ENCODE measurements at places on chromosomes 6 and 20. TPM values are rescaled to one million over a fixed set of nuclear protein-coding genes. Genes with fewer than 3 reads are reported as not detected.
A peak's percentile ranks its signal among the peaks of the same experiment; 100 is the strongest.

DNA sequence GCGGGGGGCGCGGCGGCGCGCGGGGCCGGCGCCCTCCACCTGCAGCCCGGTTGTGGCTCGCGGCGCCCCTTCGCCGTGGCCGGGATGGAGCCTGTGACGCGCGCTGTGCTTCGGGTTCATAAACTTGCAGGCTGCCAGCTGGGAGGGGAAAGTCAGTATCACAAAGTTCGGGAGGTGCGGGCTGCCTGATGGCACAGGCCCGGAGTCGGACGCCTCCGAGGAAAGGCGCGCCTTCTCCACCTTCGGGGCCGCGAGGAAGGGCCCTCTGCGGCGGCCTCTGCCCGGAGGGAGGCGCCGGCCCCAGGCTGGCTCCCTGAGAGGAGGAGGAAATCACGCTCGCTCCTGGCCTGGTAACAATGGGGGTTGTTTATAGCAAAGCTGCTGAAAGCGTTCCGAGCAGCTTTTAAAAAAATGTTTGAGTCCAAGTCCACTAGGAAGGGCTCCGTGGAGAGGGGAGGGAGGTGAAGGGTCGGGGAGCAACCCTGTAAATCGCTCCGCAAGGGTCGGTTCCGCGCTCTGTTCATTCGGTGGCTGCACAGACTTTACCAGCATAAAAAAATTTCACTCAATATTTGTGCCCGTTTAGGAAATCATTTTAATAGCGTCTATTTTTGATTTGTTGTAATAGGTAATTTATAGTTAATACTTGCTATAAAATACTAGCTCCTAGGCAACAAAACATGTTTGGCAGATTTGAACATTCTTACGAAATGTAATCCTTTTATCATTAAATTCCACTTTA, 1.0 kb downstream of the AFDN start:
- DNase-seq = peak; percentile 17

DNA sequence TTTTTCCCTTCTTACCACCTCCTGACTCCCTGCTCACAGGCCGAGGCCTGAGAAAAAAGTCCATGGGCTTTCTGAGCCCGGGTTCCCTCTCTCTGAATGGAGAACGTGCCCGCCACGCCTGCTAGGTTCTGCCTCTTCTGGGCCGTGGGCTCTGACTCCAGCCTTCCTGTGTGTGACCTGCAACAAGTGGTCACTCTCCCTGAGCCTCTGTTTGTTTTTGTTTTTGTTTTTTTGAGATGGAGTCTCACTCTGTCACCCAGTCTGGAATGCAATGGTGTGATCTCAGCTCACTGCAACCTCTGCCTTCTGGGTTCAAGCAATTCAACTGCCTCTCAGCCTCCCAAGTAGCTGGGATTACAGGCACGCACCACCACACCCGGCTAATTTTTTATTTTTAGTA, 17.9 kb upstream of the VSTM2L start:
- no peak for DNase-seq

- no peak for DNase-seq
Observed at GRCh38 chr6:110083875-110084585, 95.4 kb downstream of the WASF1 start.

DNA sequence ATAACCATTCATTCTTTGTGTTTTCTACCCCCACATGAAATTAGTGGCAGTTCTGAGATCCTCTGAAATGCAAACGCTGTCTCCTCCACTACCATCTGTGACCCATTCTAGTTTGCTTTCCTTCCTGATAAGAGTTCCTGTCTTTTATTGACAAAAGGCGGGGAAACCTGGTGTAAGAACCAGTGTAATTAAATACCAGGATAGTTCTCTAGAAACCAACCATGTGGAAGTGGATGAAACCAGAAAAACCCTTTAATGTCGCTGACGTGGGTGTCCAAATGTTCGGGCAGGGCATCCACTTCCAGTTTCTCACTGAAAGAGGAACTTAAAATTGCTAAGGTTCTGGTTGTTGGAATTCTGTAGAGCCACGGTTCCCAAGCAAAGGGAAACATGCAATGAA, 79.1 kb downstream of the TNFRSF21 start:
- DNase-seq = no peak

DNA sequence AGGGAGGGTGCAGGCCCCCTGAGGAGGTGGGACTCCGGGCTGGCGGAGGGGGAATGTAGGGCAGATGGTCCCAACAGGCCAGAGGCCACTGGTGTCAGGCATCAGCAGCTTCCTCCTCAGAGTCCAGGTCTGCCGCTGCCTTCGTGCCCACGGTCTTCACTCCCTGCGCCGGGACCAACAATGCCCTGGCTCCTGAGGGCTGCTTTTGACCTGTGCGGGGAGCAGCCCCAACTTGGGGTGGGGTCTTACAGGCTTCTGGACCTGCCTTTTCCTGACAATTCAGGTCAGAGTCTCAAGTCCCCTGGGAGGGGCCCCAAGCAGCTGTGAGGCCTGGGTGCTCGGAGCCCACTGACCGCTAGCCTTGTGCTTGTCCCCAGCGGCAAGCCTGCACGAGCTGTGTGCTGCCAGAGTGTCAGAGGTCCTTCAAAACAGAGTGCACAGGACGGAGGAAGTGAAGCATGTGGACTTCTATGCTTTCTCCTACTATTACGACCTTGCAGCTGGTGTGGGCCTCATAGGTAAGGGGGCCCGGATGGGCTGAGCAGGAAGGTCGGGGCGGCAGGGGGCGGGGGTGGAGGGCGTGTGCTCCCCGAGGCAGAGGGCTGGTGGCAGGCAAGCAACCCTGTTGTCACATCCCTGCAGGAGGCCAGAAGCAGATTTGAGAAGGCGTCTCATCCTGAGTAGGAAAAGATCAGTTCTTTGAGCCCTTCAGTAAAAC, 25.3 kb upstream of the PYGB start:
- DNase-seq = no peak

- no peak for DNase-seq
Observed at GRCh38 chr20:25454153-25454900, 46.9 kb downstream of the GINS1 start.

- no peak for DNase-seq
Observed at GRCh38 chr6:167214206-167214605, 56.4 kb upstream of the GPR31 start.

GRCh38 chr6:41719436-41720261, 15.8 kb downstream of the TFEB start:
- no peak for DNase-seq

GRCh38 chr20:33450867-33451266, 7.3 kb upstream of the SNTA1 start:
- DNase-seq = no peak

DNA sequence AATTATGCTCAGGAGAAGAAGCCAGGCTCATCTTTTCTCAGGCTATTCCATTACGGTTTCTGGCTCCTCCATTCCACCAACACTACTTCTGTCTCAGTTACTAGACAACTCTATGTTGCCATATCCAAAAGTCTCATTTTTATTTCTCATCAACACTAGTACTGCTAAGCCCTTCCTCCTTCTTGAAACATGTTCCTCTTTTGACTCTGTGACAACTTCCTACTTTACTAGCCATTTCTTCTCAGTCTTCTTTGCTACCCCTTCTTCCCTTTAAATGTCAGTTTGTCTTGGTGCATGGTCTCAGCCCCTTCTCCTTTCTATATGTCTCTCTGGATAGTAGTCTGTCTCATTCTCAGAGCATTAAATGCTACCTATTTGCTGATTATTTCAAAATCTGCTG, 7.1 kb upstream of the ADGRG6 start:
- no peak for DNase-seq

DNA sequence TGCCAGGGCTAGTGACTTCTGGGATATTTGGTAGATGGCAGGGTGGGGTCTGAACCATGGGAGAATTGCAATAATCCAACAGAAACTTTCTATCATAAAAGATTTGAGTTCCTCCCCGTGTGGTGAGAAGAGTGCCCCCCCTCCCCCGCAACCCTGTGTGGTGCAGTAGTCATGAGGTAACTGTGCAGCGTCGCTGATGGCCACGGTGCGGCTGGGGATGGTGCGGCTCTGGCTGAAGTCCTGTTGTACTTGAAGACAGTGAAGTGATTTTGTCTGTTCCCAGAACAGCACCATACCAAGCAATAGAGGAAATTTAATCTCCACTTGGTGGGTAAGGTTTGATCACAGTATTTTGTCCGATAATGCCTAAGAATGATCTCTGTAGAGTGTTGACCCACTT, 654.8 kb upstream of the POU3F2 start:
- no peak for DNase-seq

The CALHM5 gene
- not detected for total RNA-seq

The RIPOR3 gene
- not detected for total RNA-seq

The PRRT1 gene
- total RNA-seq = 0.57 TPM

The ZNF184 gene
- 8.0 TPM for total RNA-seq
